Right cardiac atrium (tissue), 5 donors: ENCODE measurements at places on chromosomes 2 and 18. TPM values are rescaled to one million over a fixed set of nuclear protein-coding genes. Genes with fewer than 3 reads are reported as not detected.

Gene HES6
- 6.0 TPM for polyA plus RNA-seq

Gene CRYGD
- polyA plus RNA-seq: not detected

GRCh38 chr2:171018522-171018921 is 89.5 kb downstream of the GORASP2 start:
- DNase-seq: no peak

Gene KCTD1
- polyA plus RNA-seq: 31.4 TPM

- no peak for DNase-seq
These were observed 92.3 kb downstream of the CCBE1 start for GRCh38 chr18:59604877-59605276.

DNA sequence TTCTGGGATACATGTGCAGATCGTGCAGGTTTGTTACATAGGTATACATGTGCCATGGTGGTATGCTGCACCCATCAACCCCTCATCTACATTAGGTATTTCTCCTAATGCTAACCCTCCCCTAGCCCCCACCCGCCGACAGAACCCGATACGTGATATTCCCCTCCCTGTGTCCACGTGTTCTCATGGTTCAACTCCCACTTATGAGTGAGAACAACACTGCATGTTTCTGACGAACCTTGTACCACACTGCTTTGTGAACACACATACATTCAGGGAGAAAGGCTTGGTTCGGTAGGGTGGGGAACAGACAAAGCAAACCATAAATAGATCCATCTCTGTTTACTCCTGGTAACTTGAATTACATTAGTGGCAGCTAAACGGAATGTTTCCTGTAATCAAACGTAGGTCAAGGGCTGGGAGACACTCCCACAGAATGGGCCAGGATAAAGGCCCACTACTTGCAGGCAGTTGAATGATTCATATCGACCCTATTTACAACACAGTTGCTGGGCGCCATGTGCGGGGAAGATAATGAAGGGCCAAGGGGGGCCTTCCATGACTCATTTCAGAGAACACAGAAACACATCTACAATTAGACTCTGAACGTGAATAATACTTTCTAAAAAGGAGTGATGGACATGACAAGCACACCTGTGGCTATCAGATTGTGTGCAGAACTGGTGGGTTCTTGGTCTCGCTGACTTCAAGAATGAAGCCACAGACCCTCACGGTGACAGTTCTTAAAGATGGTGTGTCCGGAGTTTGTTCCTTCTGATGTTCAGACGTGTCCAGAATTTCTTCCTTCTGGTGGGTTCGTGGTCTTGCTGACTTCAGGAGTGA is 56.8 kb upstream of the KIDINS220 start:
- DNase-seq: no peak

- DNase-seq: no peak
These were observed 17.4 kb downstream of the ZNF532 start for GRCh38 chr18:58882044-58882443.

Gene NT5C1B
- polyA plus RNA-seq: not detected

Gene GAL3ST2
- polyA plus RNA-seq: 0.09 TPM

Gene EN1
- not detected for polyA plus RNA-seq

DNA sequence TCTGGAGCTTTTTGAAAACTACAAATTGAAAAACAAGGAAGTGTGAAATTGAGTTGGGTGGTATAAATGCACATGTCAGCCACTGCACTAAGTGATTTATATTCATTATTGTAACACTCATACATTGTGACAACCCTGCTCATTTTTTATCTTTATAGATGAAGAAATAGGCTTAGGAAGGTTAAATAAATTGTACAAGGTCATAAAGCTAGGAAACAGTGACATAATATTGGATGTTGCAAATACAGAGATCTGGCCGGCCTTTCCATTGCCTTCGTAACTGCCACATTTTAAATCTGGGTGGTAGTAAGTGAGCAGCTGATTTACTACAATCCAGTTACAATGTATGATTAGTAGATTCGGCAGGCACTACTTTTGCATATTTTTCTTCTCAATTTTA is 76.6 kb upstream of the LPIN2 start:
- no peak for DNase-seq

GRCh38 chr2:28558158-28558820 is 62.4 kb downstream of the PLB1 start:
- no peak for DNase-seq

Gene MDH1B
- 0.43 TPM for polyA plus RNA-seq

DNA sequence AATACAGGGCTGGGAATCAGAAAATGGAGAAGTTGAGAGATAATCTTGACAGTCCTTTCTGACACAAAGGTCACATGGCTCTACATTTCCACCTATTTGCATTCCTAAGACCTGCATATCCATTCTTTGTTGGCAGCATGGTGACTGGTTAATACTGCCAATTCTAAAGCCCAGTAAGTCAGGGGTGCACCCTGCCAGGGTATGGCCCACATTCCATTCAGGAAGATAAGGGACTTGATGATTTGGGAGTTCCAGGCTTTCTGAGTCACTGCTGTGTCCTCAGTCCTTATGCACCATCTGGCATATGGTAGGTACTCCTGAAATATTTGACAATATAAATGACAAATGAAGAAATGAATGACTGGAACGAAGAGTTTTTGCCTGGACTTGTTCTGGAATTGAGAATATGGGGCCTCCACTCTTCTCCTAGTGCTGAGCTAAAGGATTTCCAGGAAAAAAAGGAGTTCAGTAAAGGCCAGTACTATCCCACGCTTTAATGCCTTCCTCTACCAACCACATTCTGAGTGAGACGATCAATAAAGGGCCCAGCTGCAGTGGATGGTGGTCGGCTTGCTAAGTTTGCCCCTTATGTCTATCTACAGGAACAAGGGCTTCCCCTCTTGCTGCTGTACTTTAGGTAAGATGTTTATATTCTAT is 31.7 kb upstream of the EIF2AK3 start:
- peak; percentile 39 for DNase-seq

GRCh38 chr2:134203175-134203574 is 50.7 kb upstream of the MGAT5 start:
- DNase-seq: no peak

GRCh38 chr2:9857814-9858729 is 14.8 kb downstream of the TAF1B start:
- no peak for DNase-seq

Gene HOXD10
- not detected for polyA plus RNA-seq
